ENCODE measurements at places on chromosomes 11 and 22.

GRCh38 chr22:29604076-29604360 is 585 bp downstream of the NF2 start:
- no peak for DNase-seq

DNA sequence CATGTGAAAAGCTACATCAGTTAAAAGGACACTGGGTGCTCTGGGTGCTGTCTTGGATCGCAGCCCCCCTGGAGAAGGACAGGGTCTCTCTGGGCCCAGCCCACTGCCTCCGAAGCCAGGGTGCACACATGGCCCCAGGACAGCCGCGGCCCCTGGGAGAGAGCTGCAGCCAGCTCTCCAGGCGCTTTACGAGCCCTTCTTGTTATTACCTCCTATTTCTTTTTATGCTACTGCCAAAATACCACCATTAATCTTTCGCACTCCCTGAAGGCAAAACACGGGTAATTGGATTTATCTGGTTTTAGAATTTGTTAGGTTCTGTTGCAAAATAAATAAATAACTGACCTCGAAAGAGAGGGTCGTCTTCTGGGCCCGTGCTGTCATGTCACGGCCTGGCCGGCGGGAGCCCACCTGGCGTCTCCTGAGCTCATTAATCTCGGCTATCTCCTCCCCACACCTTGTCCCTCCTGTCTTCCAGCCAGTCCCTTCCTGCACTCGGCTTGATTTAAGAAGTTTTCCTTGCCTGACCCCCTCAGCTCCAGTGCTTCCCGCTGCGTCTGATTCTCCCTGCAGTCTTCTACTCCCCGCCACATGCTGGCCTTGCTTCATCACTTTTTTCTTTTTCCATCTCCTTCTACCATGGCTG is 611.7 kb downstream of the OPCML start:
- no peak for DNase-seq

GRCh38 chr11:117706322-117706814 is 90.6 kb downstream of the DSCAML1 start:
- no peak for DNase-seq

DNA sequence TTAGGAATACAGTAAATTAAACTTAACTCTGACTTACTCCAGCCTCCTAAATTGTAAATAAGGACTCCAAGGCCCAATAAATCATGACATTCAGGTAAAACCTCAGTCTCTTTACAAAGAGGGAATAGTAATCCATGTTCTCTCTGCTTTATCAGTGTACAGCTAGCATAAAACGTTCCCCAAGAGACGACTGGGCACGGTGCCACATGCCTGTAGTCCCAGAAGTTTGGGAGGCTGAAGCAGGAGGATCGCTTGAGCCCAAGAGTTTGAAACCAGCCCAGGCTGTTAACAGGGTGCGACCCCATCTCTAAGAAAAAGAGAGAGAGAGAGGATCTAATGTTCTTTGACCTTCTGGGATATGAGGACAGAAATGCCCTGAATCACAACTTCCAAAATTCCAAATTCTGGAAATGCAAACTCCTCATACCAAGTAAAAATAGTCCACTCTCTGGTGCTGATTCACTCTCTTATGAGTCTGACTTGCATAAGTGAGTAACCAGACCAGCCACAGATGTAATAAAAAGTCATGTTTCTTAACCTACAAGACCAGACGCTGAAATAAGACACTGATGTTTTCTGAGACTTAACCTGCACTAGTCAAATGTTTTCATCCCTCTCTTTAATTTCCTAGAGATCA is 25.5 kb downstream of the NNMT start:
- DNase-seq: no peak

DNA sequence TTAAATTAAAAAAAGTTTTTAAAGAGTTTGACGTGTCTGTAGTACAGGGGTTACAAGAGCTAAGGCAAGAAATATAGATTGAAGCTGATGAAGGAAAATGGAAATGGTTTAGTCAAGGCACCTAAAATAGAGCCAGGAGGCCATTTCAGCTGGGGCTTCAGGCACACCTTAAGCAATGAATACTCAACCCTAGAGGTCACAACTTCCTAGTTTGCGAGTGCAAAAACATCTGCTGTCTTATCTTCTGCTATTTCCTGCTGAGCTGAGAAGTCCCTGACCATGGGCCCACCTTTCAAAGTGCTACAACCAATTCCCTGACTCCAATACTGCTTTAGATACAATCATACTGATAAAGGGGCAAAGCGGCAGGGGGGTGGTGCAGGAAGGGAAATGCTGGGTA is 87.4 kb downstream of the DLG2 start:
- DNase-seq: no peak

GRCh38 chr11:59097113-59097708 is 9.8 kb upstream of the FAM111B start:
- DNase-seq: peak; percentile 40

GRCh38 chr22:27022896-27023361 is 365.5 kb downstream of the MIAT start:
- no peak for DNase-seq

GRCh38 chr11:103920449-103920848 is 116.0 kb upstream of the DDI1 start:
- DNase-seq: no peak

DNA sequence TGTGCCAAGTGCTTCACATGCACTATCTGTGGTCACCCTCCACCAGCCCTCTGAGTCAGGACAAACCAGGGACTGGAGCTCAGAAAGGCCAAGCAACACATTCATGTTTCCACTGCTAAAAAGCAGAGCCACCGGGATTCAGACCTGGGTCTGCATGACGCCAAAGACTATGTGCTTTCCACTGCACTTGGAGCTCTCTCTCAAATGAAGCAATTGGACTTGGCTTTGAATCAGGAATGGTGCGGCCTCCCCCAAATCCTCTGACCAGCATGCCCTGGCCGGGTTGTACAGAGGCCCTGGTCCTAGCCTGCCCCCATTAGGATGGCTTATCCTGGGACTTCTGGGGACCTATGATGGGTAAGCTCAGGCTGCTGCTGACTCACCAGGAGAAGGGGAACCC is 80.7 kb downstream of the PKNOX2 start:
- no peak for DNase-seq

GRCh38 chr11:35912883-35913624 is 30.8 kb upstream of the LDLRAD3 start:
- DNase-seq: no peak

DNA sequence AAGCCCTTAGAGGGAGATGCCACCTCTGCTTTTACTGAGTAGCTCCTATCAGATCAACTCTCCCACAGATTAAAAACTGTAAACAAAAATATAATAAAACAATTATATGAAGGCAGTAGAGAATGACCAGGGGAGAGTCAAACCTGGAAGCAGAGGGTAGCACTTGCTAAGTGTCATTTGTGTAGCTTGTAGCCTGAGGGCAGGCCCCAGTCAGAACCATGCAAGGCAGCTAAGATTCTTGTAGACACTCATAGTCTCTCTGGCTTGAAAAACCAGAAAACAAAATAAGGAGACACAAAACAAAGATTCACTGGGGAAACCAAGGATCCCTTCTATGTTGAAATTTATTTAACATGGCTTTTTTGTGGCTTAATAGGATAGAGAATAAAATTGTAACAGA is 110.4 kb downstream of the WNT11 start:
- no peak for DNase-seq

DNA sequence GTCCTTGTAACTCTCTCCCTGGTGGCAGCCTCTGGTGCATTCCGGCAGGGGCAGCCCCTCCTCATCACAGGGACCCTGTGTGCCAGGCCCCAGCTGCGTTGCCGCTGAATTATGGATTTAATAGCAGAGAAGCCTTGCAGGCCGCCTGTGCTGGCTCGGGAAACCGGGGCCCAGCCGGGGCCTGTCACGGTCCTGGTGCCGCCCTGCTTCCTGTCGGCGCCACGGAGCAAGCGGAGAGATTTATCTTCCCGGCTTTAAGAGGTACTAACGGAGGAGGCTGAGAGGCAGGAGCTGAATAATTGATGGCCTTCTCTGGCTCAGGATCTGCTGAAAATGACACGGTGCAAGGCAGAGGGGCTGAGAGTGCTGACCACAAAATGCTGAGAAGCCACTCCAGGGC is 54.0 kb upstream of the CCDC188 start:
- DNase-seq: no peak

- DNase-seq: no peak
Observed at GRCh38 chr11:91902312-91902711, 322.3 kb upstream of the FAT3 start.

- DNase-seq: no peak
Observed at GRCh38 chr22:40955571-40955970, 4.4 kb downstream of the RBX1 start.

DNA sequence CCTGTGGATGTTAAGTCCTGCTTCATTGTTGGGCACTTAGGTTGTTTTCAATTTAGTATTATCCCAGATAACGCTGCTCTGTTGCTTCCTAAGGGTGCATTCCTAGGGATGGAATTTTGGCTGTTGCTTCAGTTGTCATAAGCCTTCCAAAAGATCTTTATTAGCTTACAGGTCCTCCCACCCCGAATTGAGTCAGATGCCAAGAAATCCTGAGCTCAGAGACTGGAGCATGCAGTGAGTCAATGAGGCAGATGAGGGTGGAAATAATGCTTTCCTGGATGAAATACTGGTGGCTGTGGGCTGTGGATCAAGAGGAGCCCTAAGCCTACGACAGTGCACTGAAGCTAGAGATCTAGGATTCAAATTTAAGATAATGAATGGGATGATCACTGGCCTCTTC is 10.7 kb upstream of the IL18BP start:
- DNase-seq: no peak

- no peak for DNase-seq
Observed at GRCh38 chr11:468036-468435, 18.0 kb downstream of the PTDSS2 start.

DNA sequence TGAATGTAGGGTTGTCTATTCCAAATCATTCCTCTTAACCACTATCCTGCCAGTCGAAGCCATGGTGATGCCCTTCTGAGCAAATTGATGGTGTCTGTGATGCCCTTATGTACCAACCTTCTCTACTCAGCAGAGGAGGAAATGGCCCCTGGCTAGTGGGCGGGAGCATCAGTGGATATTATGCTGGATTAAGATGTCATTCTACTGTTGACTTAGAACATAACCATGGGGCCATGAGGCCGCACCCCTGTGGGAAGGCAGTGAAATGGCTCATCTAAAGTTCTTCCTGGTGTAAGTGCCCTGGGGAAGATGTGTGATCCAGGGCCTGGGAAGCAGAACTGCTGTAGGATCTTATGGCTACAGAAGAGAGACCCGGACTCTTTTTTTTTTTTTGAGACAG is 20.7 kb upstream of the P2RY2 start:
- DNase-seq: no peak

- no peak for DNase-seq
Observed at GRCh38 chr22:36358533-36359469, 29.0 kb downstream of the MYH9 start.

DNA sequence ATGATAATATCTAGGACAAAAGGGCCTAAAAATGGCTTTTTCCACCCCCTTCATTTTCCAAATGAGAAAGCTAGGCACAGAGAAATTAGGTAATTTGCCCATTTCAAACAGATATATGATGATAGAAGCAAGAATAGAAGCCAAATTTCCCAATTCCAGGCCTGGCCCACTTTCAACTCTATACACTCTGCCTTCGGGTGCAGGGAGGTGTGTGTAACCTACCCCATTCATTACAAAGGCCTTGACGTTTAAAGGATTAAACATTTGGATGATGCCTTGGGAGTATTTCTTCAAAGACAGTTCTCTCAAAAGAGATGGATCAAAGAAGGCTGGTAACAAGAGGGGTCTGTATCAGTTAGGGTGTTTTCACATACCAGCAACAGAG is 134.1 kb downstream of the CCDC34 start:
- DNase-seq: no peak

DNA sequence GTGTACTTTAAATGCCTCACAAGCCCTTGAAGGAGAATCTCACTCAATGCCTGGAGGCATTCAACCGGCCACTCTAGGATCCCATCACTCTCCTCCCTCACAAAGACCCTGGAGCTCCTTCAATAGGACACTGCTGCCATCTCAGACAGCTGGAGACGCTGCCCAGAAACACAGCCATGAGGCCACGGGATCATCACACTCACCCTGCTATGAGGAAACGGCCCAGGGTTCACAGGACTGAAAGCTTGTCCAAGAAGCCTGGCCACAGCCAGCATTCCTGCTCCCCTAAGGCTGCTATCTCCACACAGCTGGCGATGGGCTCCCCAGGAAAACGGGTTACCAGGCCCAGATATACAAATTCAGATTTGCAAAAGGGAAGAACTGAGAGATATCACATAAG is 13.2 kb downstream of the CARS1 start:
- DNase-seq: no peak

- no peak for DNase-seq
Observed at GRCh38 chr22:21904250-21904789, 36.9 kb upstream of the MAPK1 start.

GRCh38 chr11:134266440-134266839 is 9.7 kb upstream of the GLB1L3 start:
- DNase-seq: no peak

DNA sequence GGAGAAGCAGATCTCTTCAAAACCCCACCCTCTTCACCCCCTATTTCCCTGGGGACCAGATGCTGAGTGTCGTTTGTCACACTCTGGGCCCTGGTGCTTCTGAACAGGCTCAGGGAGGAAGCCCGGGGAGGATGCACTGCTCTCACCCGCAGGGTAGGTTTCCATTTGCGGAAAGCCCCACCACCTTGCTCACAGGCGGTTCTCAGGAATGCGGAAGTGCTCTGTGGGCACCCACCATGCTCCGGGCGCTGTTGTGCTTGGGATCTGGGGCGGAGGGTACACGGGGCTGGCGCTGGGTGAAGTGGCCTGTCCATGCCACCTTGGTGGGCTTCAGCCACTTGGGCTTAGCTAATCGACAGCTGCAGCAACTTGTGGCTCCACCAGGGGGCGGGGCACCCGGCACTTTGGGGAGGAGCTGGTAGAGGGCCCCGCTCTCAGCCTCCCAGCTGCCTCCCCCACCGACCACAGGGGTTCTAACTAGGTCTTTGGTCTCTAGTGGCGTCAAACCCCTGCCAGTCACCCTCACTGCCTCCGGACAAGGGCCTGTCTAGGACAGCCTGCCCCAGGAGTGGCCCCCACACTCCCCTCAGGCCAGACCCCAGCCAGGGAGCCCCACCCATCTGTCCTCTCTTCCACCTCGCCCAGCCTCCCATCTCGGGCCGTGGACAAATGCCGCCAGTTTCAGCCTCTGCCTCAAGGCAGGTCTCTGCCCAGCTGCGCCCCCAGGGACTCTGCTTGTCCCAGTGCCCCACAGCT is 7.4 kb downstream of the NDUFV1 start:
- peak; percentile 72 for DNase-seq

- no peak for DNase-seq
Observed at GRCh38 chr11:90133560-90134477, 644 bp upstream of the NAALAD2 start.

- no peak for DNase-seq
Observed at GRCh38 chr11:100525635-100526034, 161.5 kb upstream of the ARHGAP42 start.

All from activated CD4-positive, alpha-beta T cell treated with anti-CD3 and anti-CD28 coated beads for 1 hour (primary cell).